ENCODE measurements at places on chromosomes 5 and 9.

GRCh38 chr9:70563431-70564204 lies 149.2 kb upstream of the KLF9 start:
- no peak for DNase-seq

DNA sequence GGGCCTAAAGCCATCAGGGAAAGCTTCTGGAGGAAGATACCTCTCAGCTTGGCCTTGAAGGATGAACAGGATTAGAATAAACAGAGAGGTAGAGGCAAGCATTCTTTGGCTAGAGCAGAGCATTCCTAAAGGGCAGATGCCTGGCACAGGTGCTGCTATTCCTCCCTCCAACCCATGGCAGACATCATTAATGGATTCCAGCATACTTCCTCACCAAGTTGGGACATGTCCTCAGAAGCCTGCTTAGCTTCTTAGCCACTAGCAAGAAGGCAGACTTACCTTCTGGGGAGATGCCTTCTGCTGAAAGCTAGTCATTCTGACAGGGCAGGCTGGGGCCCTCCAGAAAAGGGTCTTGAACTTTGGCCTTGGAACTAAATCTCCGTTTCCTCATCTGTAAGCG lies 122.0 kb downstream of the RGS3 start:
- no peak for DNase-seq

DNA sequence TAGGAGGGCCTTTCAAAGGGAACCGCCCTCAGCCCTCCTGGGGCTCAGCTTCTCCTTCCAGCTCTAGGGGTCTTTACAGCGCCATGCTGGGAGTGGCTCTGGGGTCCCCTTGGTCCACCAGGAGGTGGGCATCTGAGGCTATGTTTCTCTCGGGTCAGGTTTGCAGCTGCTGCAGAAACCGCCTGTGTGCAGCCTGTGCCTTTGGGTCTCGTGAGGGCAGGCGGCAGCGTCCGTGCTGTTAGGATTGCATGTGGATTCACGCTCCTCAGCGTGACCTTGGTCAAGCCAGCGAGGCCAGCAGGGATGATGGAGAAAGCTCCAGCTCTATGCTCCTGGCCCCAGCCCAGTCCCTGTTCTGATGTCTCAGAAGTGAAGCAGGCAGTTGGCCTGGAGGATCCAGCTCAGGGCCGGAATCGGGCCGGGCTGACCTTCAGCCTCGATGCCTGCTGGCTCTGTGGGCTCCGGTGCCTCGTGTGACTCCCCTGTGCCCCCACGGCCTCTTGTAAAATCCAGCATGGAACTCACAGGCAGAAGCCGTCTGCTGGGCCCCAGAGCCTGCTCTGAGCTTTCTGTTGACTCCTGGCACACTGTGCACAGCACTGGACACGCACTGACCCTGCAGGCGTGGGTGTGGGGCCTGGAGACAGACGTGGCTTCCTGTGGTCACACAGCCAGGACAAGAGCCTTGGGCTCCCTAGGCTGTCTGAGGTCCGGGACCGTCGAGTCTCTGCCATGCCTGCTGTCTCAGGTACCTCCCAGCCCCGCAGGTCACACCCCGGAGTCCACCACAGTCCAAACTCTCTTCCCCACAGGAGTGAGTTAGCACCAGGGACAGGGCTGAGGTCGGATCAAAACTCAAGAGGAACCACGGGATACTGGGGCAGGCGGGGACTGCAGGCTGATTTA lies 54.3 kb downstream of the TRIP13 start:
- DNase-seq, result peak; percentile 61

GRCh38 chr9:126113176-126113575 lies 213.5 kb upstream of the MVB12B start:
- DNase-seq, result peak; percentile 35

- DNase-seq, result no peak
Measured at GRCh38 chr9:4550777-4551484, 60.7 kb downstream of the SLC1A1 start.

GRCh38 chr5:83000428-83000827 lies 76.8 kb downstream of the TMEM167A start:
- DNase-seq, result no peak

DNA sequence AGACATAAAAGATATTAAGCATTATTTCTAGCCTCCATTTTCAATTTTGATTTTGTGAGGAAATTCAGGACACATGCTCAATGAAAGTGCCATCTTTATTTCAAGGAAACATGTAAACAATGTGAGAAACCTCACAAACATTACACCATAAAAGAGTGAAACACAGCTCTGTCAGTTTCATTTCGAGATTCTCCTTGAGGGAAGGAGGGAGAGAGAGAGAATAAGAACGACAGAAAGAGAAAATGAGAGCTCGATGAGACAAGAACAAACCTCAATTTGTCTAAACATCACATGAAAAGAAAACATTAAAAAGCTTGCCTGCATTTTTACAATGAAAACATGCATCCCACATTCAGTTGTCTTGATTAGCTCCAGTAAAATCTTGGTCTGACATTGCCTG lies 553.5 kb upstream of the MEF2C start:
- DNase-seq, result no peak

DNA sequence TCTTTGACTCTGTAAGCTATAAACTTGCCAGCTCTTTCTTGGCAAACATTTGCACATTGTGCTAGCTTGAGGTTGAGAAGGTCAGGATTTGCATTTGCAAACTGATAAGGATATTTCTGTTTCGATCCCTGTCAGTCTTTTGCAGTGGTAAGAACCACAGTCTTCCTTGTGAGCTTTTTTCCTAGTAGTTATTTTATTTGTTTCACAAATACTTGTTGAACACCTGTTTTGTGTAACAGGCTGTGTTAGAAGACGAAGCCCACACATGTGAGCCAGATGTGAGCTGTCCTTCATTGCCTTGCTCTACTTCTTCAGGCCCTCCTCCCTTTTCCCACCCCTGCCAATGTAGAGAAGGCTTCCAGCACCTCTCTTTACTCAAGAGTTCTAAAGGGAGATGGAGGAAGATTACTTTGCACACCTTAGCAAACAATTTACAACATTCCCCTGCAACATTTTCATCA lies 327.0 kb upstream of the KLF4 start:
- DNase-seq, result no peak

DNA sequence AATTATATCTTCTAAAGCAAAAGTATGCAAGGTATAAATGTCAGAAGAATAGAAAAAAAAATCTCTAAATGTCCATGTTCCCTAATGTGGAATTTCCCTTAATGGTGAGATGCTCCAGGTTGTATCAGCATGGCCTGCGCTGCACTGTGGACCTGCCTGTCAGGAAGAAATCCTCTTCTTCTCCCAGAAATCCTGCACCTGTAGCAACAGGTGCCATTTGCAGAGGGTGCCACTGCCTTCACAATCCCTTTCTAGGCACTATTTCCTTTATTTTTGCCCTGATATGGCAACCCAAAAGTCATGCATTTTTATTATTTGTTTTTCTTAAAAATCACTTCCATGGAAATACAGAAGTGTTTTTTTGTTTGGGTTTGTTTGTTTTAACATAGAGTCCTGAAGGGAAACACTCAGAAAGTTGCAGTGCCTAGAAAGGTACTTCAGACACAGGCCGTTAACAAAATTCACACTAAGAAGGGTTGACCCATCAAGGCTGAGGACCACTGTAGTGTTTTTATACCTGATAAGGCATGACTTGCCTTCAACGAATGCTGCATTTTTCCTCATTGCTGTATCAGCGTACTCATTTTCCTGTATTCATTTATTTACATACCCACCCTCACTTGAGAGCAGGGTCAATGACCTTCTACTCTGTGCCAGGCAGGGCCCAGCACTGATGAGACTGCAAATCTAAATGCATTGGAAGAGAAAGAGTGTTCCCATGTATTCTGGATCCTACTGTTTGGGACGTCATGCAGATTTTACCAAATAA lies 177.8 kb downstream of the SNX18 start:
- DNase-seq, result no peak

- DNase-seq, result no peak
Measured at GRCh38 chr5:164354139-164354751, 848.8 kb downstream of the MAT2B start.

DNA sequence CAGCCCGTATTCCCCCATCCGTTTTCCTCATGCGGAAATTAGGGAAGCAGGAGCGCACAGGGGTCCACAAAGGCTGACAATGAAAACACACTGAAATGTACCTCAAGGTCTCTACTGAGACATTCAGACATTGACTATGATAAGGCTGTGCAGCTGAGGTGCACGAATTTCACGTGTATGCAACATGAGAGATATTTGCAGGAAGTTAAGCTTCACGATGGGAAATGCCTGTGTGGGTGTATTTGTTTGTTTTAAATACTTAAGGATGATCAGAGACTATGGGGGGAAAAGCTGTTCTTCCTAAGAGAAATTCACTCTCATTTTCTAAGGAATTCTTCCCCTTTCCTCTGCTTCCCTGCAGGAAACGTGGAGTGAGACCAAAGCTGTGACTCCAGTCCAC lies 2.6 kb upstream of the SPATA31E1 start:
- DNase-seq, result no peak

DNA sequence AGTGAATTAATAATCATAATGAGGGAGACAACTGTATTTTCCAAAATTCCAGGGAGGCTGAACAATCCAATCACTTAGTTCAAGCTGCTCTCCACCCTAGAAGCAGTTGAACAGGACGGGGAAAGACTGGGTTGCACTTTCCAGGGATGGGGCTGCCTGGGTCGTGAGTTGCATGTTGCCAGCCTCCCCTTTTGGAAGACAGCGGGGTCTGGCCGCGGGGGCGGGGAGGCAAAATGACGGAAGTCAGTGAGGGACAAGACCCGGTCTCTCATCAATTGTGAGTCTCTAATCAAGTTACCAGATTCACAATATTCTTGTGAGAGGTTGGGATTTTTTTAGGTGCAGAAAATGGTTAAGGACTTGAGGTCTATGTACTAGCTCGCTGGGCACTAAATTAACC lies 484.1 kb downstream of the ZSWIM6 start:
- no peak for DNase-seq

DNA sequence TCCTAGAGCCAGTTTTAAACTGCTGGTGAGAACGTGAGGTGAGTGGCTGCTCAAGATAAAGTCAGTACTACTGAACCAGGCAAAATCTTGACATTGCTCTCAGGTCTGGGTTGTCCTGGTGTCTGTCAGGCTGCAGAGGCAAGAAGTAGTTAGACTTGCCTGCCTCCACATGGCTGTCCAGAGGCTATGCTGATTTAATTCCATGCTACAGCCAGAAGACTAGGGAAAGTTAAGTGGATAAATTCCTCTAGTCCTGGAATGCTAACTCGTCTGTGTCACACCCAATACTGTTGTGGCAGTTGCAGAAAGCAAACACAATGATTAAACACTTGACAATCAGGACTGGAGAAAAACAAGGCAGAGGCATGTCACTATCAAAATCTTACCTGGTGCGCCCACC lies 118.9 kb downstream of the ACER2 start:
- no peak for DNase-seq

DNA sequence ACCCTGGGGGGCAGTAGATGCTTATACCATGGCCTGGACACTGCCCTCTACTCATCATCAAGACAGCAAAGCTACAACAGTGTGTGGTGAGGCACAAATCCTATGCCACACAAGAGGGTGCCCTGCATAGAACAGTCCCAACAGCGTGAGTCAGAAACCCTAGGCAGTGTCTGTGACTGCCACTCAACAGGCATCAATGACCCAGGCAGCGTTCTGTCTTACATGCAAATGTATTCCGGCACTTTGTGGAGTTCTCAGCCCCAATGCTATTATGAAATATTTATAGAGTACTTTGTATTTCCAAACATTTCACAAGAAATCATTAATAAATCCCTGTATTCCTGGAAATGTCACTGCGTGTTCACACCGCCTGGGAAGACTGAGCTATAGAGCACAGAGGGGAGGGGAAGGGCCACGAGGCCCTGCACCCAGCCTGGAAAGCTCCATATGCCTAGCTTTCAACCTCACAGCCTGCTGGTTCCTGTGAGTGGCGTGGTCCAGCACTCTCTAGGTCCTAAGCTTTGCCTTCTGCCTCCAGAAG lies 77.7 kb downstream of the NIPSNAP3B start:
- no peak for DNase-seq

- DNase-seq, result no peak
Measured at GRCh38 chr5:138955671-138956295, 80.6 kb upstream of the LRRTM2 start.

DNA sequence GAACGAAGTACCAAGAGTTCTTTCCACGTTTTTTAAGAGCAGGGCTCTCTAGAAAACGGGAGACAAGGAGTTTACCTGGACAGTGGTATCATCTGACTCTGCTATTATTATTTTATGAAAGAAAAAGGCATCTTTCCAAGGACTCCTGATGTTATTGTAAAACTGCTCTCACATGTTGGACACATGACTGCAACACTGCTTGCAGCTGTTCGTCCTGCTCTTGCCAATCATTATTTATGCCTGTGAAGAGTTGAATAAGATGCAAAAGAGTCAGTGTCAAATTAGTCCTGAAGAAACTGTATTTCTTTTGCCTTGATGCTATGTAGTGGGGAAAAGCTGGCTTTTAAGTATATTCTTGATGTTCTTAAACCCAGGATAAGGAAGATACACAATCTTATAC lies 284.5 kb upstream of the PTGER4 start:
- DNase-seq, result no peak

DNA sequence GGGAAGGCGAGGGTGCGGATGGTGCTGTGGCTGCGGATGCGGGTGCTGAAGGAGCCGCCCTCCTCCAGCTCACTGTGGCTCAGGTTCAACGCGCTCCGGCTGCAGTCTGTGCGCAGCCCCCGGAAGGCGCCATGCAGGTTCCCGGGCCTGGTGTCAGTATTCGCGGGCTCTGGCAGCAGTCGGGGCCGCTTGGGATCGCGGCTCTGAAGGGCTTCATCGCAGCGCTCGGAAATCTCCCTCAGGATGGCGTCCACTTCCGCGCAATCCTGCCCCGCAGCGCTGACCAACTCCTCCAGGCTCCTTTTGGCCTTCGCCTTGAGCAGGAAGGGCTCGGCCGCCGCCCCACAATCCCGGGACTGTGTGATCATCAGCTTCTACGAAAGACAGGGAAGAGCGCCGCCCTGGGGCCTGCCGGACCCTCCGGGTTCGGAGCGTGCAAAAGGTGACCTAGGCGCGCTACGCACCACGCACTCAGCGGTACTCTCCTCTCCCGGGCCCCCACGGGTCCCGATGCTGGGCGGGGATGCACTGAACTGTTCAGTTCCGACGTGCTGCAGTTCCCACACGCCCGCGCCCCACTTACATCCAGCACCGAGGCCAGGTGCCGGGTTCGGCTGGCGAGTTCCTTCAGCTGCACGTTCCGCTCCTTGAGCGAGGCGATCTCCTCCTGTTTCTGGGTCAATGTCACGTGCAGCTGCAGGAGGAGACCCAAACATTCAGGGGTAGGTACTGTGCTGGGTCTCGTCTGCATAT lies 6.5 kb downstream of the MCIDAS start:
- no peak for DNase-seq

DNA sequence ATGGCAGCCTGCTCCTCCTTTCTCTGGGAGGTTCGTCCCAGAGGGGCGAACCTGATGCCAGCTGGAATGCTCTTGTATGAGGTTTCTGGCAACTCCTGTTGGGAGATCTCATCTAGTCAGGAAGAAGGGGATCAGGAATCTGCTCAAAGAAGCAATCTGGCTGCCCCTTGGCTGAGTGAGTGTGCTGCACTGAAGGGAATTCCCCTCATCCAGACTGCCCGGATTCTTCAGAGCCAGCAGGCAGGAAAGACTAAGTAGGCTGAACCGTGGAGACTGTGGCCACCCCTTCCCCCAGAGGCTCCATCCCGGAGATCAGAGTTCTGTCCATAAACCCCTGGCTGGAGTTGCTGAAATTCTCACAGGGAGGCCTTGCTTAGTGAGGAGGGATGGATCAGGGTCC lies 476.0 kb downstream of the CSNK1G3 start:
- no peak for DNase-seq

- no peak for DNase-seq
Measured at GRCh38 chr5:98564836-98565235, 208.6 kb upstream of the RGMB start.

All from upper lobe of right lung (tissue), 1 donor.